ENCODE measurements at places on chromosomes 2 and 18.

DNA sequence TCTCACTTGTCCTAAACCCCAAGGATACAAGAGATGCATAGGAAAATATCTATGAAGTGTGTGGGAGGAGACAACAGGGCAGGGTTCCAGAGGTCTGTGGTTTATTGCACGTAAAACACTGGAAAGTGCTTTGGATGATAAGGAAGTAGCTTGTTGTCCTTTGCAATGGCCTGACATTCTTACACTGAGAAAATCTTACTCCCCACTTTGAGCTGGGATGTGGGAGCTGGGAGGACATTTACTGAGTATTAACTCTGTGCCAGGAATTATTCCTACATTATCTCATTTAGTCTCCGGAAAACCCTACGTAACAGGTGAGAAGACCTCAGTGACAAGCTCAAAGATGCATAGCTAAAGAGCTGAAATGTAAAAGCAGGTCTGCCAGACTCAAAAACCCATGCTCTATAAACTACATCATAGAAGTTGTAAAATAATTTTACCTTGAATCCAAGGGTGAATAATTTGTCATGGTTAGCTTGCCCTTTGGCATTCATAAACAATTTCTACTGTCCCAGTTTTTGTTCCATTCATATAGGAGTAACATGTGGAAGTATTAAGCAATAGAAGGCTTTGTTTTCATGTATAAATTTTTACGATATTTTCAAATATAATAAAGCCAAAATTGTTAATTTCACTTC, 9.2 kb upstream of the GALNT3 start:
- no peak for DNase-seq

- DNase-seq: no peak
Observed at GRCh38 chr2:11187731-11188130, 32.5 kb downstream of the SLC66A3 start.

DNA sequence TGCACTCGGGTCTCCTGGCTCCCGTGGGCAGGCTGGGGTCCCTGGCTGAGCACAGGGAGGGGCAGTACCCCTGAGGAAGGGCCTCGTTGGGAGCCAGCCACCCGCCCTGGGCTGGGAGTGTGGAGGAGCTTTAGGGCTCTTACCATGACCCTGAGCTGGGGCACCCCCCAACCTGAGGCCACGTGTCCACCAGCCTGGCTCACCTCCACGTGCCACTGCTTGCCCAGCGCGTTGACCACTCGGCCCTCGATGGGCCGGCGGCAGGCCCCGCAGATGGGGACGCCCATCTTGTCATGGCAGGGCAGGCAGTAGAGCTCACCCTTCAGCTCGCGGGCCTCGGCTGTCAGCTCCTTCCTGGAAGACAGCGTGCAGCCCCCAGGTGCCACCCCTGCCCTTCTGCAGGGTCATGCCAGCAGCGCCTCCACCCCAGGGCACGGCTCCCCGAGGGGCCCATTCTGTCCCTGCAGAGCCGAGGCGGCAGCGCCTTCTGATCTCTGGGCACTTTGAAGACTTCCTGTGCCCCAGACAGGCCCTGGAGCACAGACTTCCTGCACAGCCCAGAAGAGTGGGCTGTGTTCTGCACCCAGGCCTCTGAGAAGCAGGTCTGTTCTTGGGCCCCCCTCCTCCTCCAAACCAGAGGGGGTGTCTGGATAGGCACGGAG, 4.0 kb upstream of the GPR17 start:
- peak; percentile 34 for DNase-seq

- DNase-seq: no peak
Observed at GRCh38 chr2:54820558-54820957, 97.1 kb downstream of the EML6 start.

DNA sequence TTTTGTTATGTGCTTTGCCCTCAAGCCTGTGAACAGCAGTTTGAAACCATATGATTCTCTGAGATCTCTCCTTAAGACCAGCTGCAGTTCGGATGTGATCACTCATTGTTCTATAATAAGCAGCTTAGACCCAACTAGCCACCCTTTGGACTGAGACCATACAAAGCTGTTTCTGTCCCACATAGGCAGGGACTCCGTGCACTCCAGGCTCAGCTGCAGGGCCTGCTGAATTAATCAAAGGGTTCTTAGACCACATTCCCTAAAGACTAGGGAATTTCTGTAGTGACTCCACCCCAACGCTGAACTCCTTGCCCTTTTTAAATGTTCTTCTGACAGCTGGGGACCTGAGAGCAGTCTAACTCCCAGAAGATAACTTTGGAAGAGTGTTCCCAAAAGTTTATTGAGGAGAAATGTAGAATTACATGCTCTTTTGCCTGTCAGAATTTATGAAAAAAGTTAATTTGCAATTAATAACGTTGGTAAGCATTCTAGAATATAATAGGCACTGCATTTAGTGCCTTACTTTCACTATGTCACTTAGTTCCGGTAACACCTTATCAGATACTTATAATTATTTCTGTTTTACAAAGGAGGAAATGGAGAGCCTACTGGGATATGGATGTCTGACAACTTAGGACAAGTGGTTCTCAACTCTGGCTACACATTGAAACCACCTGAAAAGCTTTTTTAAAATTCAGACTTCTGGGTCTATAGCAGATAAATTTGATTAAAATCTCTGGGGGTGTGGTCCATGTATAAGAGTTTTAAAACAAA, 42.3 kb downstream of the GULP1 start:
- DNase-seq: no peak

- DNase-seq: no peak
Observed at GRCh38 chr2:198162276-198162675, 357.9 kb downstream of the PLCL1 start.

DNA sequence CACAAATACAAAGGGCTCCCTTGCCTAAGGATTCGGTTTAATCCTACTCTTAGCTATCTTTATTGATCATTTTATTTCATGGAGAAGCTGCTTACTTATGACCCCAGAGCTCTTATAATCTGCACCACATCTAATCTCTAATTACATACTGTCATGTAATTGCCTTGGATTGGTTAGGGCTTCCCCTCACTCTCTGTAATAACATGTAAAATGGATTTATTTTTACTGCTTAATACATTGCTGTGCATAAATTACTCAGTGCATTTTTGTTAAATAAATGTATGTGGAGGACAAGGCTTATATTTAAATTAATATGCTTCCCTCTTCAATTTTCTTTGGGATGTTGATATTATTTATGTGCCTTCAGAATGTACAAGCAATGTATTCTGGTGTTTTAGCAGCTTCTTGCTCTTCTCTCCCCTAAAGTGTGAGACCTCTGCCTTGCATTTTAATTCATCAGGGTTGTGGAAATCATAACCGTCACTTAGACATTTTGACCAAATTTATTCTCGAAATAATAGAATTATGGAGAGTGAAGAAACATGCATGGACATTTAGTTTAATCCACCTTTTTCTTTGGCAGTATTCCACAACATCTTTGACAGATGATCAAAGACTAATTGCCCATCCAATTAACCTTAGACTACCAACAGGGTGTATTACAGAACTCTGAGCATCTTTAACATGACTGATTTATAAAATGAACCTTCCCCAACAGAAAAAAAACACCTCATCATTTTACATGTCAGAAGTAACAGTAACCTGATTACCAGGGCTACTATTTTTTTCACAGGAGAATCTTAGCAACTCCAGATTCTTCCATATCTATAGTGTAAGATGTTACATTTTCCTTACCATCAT, 692.6 kb downstream of the LRRTM4 start:
- DNase-seq: no peak

DNA sequence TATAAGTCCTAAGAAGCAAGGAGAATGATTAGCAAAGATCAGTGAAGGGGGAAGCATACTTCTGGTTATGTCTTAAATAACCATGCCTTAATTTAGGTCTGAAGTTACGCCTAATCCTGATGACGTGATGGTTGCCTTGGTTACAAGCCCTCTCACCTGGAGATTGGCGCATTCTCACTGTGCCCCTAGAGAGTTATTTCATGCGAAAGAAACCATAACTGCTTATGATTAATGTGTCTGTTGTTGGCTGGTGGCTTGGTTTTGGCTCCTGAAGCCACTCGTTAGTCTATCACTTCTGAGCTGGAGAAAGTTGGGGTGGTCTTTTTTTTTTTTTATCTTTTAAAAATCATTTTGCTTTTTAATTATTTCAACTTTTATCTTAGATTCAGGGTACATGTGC, 47.0 kb downstream of the TNFRSF11A start:
- no peak for DNase-seq

DNA sequence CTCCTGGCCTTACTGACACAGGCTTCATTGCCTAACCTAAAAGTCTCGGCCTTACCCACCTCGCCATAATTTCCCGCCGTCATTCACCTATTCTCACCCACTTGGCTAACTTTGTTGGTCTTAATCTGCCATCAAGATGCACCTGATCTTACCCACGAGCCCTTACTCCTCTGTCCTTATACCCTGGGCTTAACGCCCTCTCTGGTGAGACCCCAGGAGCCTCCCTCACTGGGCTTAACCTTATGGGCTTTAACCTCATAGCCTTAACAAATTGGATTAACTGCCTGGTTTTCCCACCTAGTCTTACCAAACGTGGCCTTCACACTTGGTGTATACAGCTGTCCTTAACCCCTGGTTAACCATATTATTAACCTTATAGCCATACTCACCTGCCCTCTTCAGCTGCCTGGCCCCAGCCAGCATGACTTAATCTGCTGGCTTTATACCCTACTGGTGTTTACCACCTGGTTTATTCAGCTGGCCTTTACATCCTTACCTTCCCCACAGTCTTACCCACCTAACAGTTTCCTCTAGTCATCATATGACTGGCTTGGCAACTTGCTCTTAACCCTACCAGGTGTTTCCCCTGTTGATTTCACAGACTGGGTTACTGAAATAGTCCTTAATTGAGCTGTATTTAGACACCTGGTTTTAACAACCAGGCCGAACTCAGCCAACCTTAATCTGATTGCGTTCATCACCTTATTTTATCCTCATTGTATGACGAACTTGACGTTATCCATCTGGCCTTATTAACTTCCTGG, 132.0 kb upstream of the ZSWIM2 start:
- no peak for DNase-seq

DNA sequence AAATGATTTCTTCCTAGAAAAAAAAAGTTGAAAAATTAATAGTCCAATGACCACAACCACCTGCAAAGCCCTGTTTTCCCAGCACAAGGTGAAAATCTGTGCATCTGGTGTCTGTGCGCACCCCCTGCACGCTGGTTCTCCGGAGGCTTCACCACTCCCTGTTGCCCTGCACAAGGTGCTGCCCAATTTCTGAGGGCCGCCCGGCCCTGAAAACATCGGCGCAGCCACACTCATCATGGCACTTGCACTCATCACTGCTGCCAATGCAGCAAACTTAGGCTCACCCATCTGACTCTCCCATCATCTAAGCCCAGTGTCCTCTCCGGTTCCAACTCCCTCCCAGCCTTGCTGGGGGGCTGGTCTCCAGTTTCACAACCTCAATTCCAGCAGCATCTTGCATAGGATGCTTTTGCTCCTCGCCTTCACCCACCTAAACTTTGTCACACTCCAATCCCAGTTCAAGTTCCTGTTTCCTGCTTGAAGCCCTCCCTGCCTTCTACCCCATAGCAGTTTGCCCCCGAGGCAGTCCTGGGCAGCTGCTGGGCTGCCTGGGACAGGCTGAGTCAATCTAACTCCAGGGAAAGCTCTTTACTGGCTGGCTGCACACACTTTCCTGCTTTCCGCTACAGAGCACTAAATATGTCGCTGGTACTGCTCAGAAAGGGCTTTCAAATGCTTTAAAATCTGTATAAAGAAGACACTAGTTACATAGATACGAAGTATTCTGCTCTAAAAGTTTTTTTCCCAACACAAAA, 522.5 kb upstream of the ID2 start:
- no peak for DNase-seq

- DNase-seq: no peak
Observed at GRCh38 chr18:33720133-33720532, 142.1 kb downstream of the ASXL3 start.

- no peak for DNase-seq
Observed at GRCh38 chr2:112648081-112648480, 2.3 kb downstream of the SLC20A1 start.

DNA sequence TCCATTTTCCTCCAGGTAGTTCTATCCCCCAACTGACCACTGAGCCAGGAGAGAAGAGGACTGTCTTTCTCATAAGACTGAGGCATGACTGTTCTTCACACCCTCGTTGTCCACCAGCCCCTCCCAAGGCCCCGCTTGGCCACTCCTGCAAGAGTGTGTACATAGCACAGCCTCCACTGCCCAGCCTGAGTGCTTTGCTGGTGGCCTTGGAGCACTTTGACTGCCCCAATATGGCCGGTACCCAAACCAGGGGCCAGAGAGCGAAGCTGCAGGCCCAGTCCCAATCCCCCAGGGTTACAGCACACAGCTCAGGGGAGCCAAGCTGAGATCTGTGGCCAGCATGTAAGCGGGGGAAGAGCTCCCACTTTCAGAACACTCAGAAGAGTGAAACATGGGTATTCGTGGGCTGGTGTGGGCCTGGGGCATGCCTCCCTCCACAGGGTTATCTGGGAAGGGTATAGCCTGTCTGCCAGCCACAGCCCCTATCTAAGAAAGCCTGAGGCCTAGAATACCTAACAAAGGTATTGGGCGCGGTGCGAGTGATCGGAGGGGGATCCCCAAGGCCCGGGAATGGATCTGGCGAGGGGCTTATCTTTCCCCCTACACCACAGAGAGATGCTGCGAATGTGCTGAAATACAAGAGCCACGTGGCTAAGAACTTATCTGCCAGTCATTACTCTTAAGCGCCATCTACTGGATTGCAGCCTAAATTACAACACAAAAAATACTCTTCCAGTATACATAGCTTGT, 163.8 kb downstream of the WDPCP start:
- no peak for DNase-seq

GRCh38 chr2:160278101-160278878, 78.2 kb upstream of the ITGB6 start:
- no peak for DNase-seq

- no peak for DNase-seq
Observed at GRCh38 chr2:167404627-167405284, 516.5 kb downstream of the XIRP2 start.

DNA sequence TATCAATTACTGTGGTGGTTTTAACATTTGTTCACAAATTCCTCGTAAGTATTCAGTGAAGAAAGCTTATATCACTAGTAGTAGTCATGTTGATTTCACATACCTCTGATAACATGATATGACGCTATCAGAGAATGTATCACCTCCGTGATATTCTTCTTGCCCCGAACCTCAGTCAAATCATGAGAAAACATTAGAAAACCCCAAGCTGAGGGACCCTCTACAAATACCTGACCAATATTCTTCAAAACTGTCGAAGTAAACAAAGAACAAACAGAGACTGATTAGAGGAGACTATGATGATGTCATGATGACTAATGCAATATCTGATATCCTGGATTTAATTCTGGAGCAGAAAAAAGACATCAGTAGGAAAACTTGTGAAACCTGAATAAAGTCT, 85.6 kb upstream of the SPOPL start:
- no peak for DNase-seq

All from activated naive CD4-positive, alpha-beta T cell (primary cell).